Stimulated activated CD4-positive, alpha-beta T cell treated with anti-CD3 and anti-CD28 coated beads, Interleukin-12 subunit alpha, Interleukin-12 subunit beta, amount 100 ng/mL, for 48 hours (primary cell): ENCODE measurements at places on chromosomes 11 and 22.

GRCh38 chr11:68033708-68034045 lies 3.2 kb downstream of the NDUFS8 start:
- no peak for DNase-seq

GRCh38 chr11:67572747-67573419 lies 10.7 kb upstream of the GSTP1 start:
- DNase-seq: no peak

GRCh38 chr11:20137637-20138036 lies 22.6 kb downstream of the DBX1 start:
- DNase-seq: no peak

DNA sequence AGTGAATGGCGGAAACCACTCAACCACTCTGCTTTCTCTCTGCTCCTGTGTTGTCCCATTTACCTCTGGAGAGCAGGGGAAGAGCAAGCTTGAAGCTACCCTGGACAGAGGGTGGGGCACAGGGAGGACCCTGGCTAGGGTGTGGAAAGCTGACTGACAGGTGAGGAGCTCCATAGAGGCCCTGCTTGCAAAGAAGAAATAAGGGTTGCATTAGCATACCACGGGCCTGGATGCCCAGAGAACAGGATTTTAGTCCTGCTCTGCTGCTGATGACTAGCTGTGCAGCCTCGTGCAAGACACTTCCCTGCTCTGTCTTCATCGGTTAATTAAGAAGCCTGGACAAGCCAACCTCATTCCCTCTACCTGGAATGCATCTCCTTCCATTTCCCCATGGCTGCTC lies 135.0 kb downstream of the BUD13 start:
- no peak for DNase-seq

GRCh38 chr11:43573233-43573632 lies 107.3 kb upstream of the HSD17B12 start:
- no peak for DNase-seq
